ENCODE measurements at places on chromosomes 2 and 18.

DNA sequence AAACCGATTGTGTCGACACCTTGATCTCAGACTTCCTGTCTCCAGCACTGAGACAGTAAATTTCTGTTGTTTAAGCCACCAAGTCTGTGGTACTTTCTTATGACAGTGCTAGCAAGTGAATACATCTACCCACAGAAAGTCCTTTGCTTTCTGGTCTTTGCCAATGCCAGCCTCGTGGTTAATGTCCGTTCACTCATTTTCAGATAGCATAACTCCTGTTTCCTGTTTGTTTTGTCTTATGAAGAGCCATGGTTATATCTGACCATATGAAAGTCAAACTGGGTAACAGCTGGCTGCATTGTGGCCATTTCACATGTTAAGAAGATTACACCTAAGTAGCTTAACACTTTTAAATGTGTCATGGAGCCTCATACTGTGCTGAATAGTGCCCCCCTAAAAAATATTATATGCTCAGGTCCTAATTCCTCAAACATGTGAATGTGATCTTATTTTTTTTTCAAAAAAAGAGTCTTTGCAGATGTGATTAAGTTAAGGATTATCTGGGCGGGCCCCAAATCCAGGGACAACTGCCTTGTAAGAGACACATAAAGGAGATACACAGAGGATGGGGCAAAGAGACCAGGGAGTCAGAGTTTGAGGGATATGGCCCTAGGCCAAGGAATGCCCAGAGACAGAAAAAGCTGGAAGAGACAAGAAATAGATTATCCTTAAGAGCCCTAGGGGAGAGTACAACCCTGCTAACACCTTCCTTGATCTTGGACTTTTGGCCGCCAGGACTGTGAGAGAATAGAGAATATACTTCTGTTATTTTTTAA, 118.0 kb downstream of the KCNE4 start:
- DNase-seq: no peak

- DNase-seq: peak; percentile 79
Observed at GRCh38 chr2:213932-214693, 49.7 kb downstream of the SH3YL1 start.

DNA sequence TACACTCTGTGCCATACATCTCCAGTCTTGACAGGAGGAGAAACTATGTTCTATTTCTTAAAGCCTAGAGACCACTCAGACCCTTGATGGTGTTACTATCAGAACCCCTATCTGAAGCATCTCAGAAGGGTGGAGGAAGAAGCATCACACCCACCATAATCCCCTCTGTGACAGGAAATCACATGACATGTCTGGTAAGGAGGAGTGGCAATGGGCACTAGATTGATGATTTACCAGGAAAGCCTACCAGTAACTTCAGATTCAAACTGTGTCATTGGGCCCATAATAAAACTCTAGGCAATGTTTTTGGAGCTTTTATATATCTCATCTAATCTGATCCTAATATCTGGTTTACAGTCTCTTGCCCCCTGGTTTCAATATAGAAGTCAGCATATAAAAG, 37.1 kb upstream of the C2orf66 start:
- DNase-seq: no peak

DNA sequence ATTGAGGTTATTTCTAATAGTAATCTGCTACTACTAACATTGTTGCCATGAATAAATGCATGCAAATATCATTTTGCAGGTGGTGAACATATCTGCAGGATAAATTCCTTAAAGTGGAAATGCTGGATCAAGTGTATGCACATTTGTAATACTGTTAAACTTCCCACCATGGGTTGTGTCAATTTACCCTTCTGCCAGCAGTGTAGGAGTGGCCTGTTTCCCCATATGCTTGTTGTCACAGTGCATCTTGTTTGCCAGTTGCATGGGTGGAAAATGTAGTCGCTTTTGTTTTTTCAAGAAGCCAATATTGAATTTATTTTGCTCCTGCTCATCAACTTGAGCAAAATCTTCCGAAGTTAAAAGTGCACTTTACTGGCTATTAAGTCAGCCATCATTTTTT, 139.0 kb upstream of the ACKR3 start:
- DNase-seq: no peak

- DNase-seq: no peak
Observed at GRCh38 chr2:200408428-200409316, 101.2 kb downstream of the KCTD18 start.

DNA sequence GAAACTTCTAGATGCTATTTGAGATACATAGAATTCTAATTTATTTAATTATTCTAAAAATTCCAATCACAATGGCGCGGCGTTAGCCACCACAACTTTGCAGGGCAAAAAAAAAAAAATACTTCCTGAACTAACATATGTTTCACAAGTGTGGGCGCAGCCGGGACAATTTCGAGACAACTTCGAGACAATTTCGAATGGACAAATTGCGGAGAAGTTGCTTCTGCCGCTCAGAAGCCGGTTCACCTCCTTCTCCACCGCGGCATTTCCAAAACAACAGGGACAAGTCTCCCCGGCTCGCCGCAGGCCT, 842 bp downstream of the PAX3 start:
- no peak for DNase-seq

DNA sequence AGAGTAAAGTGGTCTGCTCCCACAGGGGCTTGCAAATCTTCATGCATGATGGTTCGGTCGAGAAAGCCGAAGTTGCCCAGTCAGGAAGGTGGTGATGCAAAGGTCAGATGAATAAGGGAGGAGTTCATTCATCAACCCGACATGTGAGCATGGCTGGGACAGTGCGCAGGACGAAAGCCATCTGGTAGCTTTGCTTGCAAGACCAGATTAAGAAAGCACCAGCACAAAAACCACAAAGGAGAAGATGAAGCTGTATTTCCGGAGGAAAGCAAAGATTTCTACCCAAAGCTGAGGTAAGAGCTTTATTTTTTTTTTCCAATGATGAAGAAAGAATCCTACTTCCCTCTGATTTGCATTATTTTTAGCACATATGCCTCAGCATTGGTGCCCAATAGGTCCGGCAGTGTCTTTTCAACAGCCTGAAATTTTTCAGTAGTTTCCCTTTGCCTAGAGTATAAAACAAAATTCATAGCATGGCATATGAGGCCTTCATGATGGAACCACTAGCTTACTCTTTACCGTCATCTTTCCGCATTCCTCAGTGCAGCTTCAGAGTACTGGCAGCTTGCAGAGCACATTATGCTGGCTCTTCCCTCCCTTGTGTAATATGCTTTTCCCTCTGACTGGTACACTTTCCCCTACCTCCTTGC, 112.0 kb upstream of the THOC1 start:
- DNase-seq: peak; percentile 48
